Right renal cortex interstitium (tissue), 3 donors: ENCODE measurements at places on chromosomes 1 and 21. TPM values are rescaled to one million over a fixed set of nuclear protein-coding genes. Genes with fewer than 3 reads are reported as not detected.

GRCh38 chr21:35559128-35559828 is 501.0 kb downstream of the SETD4 start:
- DNase-seq = no peak

- DNase-seq = no peak
Measured at GRCh38 chr1:115299266-115299665, 38.8 kb downstream of the NGF start.

DNA sequence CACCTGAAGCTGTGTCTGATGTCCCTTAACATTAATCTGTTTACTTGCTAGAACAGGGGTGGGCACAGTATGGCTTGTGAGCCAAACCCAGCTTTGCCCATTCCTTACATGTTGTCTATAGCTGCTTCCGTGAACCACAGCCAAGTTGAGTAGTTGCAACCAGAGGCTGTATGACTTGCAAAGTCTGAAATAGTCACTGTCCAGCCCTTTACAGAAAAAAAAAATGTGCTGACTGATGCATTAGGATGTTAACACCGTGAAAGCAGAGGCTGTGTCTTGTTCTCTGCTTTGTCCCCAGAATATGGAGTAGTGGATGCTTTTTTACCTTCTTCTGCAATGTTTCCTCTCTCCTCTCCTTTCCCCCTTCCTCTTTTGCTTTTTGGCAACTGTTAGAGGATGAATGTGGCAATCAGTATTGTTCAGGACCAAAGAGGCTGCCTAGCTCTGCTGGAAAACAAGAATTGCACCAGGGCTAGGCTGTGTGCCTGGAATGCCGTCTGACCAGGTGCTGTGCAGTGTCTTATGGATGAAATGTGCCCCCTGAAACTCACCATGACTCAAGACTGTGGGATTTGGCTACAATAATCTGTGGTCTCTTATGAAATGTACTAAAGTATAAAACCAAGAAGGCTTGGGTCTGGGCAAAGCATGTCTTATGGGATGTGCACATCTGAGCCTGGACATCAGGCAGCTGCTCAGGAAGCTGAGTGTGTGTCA is 79.6 kb upstream of the GCLM start:
- no peak for DNase-seq

IGSF5 gene
- 0.96 TPM for polyA plus RNA-seq

GRCh38 chr21:34907461-34908418 is 141.4 kb downstream of the RUNX1 start:
- no peak for DNase-seq

DNA sequence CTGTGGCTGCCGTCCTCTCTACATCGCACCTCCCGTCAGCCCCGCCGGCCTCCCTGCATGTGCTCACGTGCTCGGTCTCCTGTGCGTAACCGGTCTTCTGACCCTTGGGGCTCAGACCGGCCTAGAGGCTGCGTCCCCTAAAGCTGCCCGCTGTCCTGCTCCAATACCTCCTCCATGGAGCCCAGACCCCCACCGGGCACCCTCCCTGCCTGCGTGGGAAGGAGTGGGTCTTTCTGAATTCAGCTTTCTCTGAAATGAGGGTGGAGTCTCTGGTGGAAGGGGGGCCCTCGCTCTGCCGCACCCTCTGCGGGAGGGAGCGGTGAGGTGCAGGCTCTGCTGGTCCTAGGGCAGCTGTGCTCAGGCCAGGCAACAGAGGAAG is 18.7 kb upstream of the POFUT2 start:
- no peak for DNase-seq

C1orf226 gene
- polyA plus RNA-seq = 15.3 TPM

OR2L5 gene
- not detected for polyA plus RNA-seq

DNA sequence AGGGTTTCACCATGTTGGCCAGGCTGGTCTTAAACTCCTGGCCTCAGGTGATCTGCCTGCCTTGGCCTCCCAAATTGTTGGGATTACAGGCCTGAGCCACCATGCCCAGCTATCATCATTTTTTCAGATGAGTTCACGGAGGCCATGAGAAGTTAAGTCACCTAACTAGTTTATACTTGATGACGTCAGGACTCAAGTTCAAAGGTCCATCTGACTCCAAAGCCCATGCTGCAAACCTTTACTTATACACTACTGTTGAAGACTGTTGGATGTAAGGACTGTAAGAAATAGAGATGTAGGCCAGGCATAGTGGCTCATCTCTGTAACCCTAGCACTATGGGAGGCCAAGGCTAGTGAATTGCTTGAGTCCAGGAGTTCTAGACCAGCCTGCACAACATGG is 40.8 kb upstream of the STMN1 start:
- DNase-seq = no peak

- DNase-seq = no peak
Measured at GRCh38 chr1:21651214-21652042, 17.7 kb downstream of the RAP1GAP start.

- DNase-seq = no peak
Measured at GRCh38 chr1:235566084-235566483, 61.8 kb upstream of the B3GALNT2 start.

HES3 gene
- polyA plus RNA-seq = not detected

DNA sequence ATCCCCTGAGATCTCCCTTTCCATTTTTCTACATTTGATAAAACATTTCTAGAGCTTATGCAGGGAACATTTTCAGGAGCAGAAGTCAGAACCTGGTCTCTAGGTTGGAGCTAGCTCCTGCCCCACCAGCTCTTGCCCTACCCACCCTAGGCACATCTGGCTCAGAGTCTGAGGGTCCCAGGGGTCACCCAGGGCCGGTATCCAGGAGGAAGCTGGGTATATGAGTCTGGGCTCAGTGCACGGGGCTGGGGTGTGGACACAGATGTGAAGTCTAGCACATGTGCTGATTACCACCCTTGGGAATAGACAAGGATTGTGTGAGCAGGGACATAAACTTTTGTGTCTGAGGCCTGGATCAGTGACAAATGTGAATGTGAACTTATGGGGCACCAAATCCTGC is 95.4 kb downstream of the MATN1 start:
- no peak for DNase-seq

DNA sequence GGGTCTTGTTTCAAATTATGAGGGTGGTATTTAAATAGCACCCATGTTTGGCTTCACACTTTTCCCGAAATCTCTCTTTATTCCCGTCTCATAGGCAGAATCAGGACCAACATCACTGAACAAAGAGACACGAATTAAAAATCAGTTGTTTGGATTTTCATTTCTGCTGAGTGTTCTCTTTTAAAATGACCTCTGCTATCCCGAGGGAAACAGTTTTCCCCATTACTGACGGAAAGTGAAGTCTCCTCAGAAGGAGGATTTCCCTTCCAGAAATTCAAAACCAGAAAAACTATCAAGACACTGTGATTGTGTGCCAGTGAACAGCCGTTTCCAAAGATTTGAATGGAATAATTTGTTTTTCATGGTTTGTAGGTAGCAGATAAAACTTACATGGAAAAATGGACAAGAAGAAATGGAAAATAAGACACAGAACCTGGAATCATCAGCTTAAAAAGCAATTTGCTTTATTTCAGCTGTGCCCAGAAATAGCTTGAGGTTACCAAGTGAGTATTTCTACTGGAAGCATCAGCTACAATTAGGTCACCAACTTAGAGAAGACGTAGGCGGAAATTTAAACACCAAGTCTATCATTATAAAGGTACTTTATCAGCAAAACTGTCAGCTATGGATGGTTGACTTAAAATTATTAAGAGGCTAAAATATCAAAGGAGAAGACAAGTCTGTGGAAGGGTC is 68.5 kb downstream of the RUNX1 start:
- no peak for DNase-seq

GRCh38 chr1:111690306-111690617 is 48.9 kb downstream of the INKA2 start:
- DNase-seq = peak; percentile 12

DNA sequence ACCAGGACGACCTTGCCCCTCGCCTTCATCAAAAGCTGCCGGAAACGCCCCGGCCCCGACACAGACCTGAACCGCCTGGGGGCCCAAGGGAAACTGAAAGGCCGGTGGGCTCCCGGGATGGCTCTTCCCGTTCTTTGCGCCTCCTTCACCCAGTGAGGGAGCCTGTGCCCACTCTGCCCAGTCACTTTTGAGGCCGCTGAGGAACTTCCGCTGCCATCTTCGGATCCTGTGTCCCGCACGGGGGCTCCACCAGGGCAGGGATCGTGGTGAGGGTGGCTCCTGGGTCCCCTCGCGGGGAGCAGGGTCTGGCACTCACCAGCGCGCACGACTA is 104.0 kb downstream of the PPIAL4G start:
- no peak for DNase-seq

REG4 gene
- polyA plus RNA-seq = 0.85 TPM

PTPRU gene
- polyA plus RNA-seq = 10.6 TPM

DNA sequence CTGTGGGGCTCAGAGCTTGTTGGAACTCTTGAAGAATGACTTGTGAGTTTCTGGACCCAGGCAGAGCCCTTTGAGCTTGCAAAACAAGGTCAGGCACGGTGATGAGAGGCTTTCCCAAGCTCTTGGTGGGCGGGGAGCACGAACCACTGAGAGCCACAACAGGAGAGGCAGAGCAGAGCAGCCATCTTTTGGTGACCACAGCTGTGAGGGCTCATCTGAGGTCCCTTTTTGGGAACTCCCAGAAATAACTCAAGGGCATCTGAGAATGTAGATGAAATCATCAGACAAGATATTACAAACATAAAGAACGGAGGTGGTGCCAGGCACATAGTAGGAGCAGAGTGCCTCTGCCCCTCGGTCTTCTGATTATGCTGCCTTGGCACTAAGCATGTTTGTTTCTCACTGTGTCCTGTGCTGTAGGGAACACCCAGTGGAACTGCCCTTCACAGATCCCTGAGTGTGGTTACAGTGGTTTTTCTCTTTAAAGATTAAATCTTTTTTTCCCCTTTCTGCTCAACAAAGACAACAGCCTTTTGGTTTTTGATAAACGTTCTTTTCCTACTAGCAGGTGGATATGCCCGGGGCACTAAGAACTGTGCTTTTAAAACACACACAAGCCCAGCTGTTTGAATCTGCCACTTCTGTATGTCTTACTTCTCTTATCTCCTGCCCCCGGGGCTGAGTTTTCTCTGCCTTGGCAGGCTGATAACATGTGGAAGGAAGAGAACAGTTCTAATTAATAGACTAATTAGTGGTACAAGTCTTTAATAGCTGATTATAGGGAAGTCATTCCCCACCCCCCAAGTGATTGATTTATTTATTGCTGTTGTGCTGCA is 37.7 kb downstream of the CD34 start:
- no peak for DNase-seq

DNA sequence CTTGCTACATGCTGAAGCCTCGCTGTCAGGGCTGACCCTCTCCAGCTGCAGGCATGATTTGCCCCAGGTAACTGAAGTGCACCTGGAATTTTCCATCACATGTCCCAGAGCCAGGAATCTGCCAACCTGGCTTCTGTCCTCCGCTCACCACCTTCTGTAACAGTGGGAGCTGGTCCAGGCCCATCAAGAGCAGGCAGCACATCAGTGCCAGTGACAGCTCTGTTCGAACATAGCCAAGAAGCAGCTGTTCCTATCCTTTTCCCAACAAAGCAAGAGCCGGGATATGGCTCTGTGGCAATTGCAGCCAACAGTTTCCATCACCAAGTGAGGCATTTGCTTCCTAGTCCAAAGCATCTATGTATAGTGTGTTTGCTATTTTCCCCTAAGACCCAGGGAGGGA is 42.2 kb upstream of the KANK4 start:
- DNase-seq = no peak

DNA sequence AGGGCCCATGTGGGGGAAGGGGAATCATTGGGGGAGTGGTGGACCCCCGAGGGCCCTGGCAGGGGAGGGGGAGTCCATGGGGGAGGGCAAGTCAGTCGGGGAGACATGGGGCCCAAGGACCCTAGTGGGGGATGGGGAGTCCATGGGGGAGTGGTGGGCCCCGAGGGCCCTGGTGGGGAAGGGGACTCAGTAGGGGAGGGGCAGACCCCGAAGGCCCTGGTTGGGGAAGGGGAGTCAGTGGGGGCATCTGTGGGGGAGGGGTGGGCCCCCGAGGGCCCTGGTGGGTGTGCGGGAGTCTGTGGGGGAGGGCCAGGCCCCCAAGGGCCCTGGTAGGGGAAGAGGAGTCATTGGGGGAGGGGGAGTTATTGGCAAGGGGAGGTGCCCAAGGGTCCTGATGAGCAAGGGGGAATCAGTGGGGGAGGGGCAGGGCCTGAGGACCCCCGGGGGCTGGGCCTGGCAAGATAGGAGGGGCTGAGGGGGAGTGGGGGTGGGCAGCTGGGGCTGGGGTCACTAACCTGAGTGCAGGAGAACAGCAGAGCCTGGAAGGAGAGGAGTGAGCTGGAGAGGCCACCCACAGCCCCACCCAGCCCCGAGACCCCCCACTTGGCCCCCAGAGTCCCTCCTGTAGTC is 2.1 kb downstream of the MXRA8 start:
- DNase-seq = no peak

DNA sequence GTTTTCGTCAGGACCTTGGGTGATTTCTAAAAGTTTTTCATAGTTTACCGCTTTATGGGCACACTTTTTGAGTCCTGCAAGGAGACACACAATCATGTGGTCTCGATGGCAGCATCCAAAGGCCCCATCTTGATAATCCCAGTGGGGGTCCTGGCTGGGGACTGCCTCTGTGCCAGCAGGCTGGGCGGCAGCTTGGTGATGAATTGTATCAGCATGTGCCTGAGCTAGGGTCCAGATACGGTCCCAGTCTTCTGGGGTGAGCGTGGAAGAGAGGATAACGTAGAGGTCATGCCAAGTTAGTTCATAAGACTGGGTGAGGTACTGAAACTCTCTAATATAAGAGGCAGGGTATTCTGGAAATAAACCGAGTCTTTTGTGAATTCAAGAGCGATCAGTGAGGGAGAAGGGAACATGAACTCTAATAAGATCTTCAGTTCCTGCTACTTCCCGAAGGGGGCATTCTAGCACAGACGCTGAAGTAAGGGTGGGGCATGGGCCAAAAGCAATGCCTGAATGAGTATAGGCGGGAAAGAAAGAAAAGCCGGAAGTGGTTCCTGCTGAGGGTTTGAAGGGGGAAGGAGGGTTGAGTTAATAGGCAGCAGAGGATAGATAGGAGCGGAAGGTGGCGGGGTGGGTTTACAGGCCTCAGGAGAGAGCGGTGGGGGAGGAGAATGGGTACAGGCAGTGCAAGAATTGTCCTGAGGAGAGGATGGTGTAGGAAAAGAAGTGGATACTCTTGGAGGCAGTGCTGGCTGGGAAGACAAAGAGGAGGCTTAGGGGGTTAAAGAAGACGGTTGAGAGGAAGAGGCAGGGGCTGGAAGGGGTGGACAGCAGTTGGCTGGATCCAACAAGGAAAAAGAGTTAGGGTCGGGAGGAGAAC is 1.6 kb downstream of the ERVH48-1 start:
- peak; percentile 62 for DNase-seq

CHD5 gene
- polyA plus RNA-seq = 0.39 TPM

GRCh38 chr1:180515364-180515763 is 13.0 kb upstream of the ACBD6 start:
- DNase-seq = no peak

GRCh38 chr1:43358121-43358745 is 548 bp upstream of the CDC20 start:
- no peak for DNase-seq

MR1 gene
- polyA plus RNA-seq = 5.5 TPM
